ENCODE measurements at places on chromosomes 1 and 21. TPM values are rescaled to one million over a fixed set of nuclear protein-coding genes. Genes with fewer than 3 reads are reported as not detected.

IQGAP3 gene
- 83.3 TPM for total RNA-seq

PCNX2 gene
- total RNA-seq, result 40.9 TPM

CC2D1B gene
- total RNA-seq, result 38.1 TPM

RGL1 gene
- total RNA-seq, result 18.0 TPM

C1orf87 gene
- total RNA-seq, result not detected

LEPR gene
- 20.6 TPM for total RNA-seq

TACSTD2 gene
- total RNA-seq, result 0.11 TPM

CHRM3 gene
- total RNA-seq, result not detected

SLC1A7 gene
- total RNA-seq, result 0.12 TPM

HAO2 gene
- not detected for total RNA-seq

HES2 gene
- under 0.01 TPM for total RNA-seq

ITLN1 gene
- total RNA-seq, result not detected

PTPRF gene
- 58.4 TPM for total RNA-seq

MATN1 gene
- not detected for total RNA-seq

SELE gene
- not detected for total RNA-seq

HOOK1 gene
- under 0.01 TPM for total RNA-seq

ADAM30 gene
- total RNA-seq, result not detected

SLC35F3 gene
- 0.12 TPM for total RNA-seq

LAX1 gene
- total RNA-seq, result under 0.01 TPM

C4BPA gene
- total RNA-seq, result not detected
